Activated naive CD8-positive, alpha-beta T cell treated with anti-CD3 and anti-CD28 coated beads, Interleukin-2, amount 50 U/mL, for 16 hours (primary cell): ENCODE measurements at places on chromosomes 5 and 9.

DNA sequence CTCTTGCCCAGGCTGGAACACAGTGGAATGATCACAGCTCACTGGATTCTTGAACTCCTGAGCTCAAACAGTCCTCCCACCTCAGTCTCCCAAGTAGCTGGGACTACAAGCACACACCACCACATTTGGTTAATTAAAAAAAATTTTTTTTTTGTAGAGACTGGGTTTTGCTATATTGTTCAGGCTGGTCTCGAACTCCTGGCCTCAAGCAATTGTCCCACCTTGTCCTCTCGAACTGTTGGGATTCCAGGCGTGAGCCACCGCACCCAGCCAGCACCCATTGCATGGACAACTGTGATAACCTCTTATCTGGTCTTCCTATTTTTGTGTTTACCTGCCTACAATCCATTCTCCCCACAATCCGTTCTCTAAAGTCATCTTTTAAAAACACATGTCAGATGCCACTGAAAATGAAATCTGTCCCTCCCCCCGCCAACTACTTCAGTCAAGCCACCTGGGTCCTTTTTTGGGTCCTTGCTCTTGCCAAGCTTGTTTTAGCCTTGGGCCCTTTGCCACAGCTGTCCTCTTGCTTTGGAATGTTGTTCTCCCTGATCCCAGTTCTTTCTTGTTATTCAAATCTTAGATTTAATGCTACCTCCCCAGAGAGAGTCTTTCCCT is 250.5 kb downstream of the PIK3R1 start:
- DNase-seq, result no peak

GRCh38 chr9:126343271-126343700 is 16.7 kb downstream of the MVB12B start:
- DNase-seq, result no peak

DNA sequence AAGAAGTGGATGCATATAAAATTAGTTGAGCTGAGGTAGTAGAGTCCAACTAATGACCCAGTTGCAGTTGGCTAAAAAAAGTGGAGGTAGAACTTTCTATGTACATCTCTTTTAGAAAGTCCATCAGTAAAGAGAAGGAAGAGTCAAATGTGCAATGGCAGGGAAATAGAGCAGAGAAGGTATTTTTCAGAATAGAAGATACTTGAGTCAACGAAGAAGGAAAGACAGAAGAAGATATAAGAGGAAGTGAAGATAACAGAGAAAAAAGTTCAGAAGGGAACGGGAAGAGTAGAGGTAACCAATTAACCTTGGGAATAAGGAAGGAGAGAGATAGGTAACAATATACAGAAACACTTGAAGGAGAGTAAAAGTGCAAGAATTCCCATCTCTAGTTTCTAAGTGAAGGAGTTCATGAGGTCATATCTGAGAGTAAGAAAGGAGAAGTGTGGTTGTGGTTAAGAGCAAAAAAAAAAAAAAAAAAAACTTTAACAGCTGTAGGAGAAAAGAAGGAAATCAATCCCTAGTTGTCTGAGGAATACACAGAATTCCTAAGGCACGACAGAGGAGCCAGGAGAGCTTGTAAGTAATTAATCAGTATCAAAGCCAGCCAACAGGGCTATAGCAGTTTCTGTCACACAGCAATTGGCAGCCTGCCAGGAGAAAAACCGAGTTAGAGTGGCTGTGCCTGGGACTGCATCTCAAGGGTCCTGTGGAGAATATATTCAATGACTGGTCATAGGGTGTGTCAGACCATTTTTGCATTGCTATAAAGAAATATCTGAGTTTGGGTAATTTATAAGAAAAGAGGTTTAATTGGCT is 61.0 kb downstream of the ARL15 start:
- no peak for DNase-seq

DNA sequence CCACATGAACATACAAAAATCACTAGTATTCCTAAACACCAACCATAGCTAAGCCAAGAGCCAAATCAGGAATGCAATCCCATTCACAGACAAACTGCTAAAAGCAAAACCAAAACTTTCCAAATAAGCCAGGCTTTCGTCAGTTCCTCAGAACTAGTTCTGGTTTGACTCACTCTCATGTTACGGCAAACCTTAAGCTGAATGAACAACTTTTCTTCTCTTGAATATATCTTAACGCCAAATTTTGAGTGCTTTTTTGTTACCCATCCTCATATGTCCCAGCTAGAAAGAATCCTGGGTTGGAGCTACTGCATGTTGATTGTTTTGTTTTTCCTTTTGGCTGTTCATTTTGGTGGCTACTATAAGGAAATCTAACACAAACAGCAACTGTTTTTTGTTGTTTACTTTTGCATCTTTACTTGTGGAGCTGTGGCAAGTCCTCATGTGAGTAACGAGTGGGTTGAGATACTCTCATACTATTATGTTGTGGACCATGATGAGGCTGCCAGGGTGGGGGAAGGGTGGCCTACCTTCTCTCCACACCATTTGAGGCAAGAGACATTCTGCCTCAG is at the start of gene PDCD1LG2:
Gene PDCD1LG2 (plus strand): TSS at position 172 of the 572 bp plus-strand sequence. CDS start 12,016 bp downstream, outside the sequence.
- DNase-seq, result no peak

GRCh38 chr5:172312286-172312685 is 28.7 kb upstream of the UBTD2 start:
- DNase-seq, result no peak

- no peak for DNase-seq
Observed at GRCh38 chr9:93657331-93658111, 81.1 kb downstream of the PHF2 start.
